Osteoblast (primary cell): ENCODE measurements at places on chromosomes 5 and 9. TPM values are rescaled to one million over a fixed set of nuclear protein-coding genes. Genes with fewer than 3 reads are reported as not detected.

DRD1 gene
- total RNA-seq: under 0.01 TPM in 1 of 2 replicates, not detected in the other

ARID3C gene
- under 0.01 TPM in 1 of 2 replicates, not detected in the other for total RNA-seq

GRCh38 chr5:57422993-57423392 is 59.6 kb downstream of the ACTBL2 start:
- DNase-seq: no peak

DNA sequence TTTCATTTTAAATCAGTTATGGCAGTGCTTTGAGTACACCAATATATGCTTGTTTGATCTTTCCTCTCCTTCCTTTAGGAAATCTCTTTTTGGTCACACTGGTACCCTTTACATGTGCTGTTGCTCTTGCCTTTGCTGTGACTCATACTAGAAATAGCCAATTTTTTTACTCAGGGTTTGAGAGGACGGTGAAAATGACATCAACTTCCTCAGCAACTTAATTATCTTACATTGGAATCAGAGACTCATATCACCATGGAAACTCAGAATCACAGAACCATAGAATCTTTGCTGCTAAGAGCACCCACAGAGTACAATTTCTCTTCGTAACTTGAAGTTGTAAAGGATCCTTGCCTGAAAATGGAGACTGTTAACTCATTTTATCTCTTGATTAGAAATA is 13.8 kb upstream of the ZNF300 start:
- no peak for DNase-seq

- DNase-seq: no peak
Observed at GRCh38 chr5:119445544-119445943, 6.8 kb upstream of the HSD17B4 start.
